ENCODE measurements at places on chromosomes 3 and 15.
A peak's percentile ranks its signal among the peaks of the same experiment; 100 is the strongest.

GRCh38 chr3:14823910-14824629 lies 5.3 kb downstream of the FGD5 start:
- H3K4me1 ChIP-seq: peaks cover 10% of the 10 kb centered on the region
- no peak overlapping the region for H3K27ac ChIP-seq
- no peaks in the 10 kb centered on the region for H3K36me3 ChIP-seq
- no peak for DNase-seq
- H3K4me3 ChIP-seq: no peak overlapping the region
- H3K27me3 ChIP-seq: no peaks in the 10 kb centered on the region

- H3K36me3 ChIP-seq: no peaks in the 10 kb centered on the region
- H3K27me3 ChIP-seq: no peaks in the 10 kb centered on the region
- DNase-seq: no peak
- no peak overlapping the region for H3K4me3 ChIP-seq
Observed at GRCh38 chr3:172176061-172176770, 136.8 kb downstream of the FNDC3B start.

- no peak overlapping the region for H3K4me3 ChIP-seq
- H3K27ac ChIP-seq: no peak overlapping the region
- H3K36me3 ChIP-seq: no peaks in the 10 kb centered on the region
- no peaks in the 10 kb centered on the region for H3K27me3 ChIP-seq
- H3K4me1 ChIP-seq: no peaks in the 10 kb centered on the region
- DNase-seq: no peak
Observed at GRCh38 chr3:133868758-133869475, 26.8 kb downstream of the RAB6B start.

DNA sequence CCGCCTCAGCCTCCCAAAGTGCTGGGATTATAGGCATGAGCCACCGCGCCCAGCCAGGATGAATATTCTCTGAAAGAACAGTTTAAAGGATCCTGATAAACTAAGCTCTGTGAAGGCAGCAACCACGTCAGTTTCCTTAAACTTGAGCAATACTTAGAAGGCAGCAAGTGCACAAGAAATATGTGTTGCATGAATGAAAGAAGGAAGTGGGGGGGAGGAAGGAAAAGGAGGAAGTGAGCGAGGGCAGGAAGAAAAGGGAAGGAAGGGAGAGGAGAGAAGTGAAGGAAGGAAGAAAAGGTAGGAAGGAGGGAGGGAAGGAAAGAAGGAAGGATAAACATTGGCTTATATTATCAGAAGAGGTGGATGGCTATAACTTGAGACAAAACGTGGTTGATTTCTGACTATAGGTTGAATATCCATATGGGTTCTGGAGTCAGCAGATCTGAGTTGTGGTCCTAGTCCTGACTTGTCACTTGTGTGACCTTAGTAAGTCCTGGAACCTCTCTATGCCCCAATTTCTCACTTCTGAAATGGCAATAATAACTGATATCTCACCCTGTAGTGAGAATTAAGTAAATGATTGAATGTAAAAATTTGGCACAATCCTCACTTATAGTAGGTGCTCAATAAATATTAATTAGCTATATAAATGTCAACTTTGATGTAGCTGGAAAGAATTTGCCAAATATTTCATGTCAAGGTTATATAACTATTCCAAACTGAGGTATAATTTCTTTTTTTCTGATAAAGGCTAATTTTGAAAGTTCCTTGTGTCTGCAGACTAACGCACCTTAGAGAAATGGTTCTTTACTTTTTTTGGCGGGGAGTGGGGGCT lies 12.0 kb upstream of the SEMA4B start:
- H3K4me3 ChIP-seq: no peak overlapping the region
- DNase-seq: peak; percentile 13
- H3K27ac ChIP-seq: no peak overlapping the region
- no peaks in the 10 kb centered on the region for H3K27me3 ChIP-seq

GRCh38 chr3:184022323-184022722 lies 4.6 kb upstream of the ABCC5 start:
- DNase-seq: no peak
- H3K27ac ChIP-seq: no peak overlapping the region
- no peaks in the 10 kb centered on the region for H3K36me3 ChIP-seq
- no peak overlapping the region for H3K4me3 ChIP-seq
- H3K4me1 ChIP-seq: no peaks in the 10 kb centered on the region

DNA sequence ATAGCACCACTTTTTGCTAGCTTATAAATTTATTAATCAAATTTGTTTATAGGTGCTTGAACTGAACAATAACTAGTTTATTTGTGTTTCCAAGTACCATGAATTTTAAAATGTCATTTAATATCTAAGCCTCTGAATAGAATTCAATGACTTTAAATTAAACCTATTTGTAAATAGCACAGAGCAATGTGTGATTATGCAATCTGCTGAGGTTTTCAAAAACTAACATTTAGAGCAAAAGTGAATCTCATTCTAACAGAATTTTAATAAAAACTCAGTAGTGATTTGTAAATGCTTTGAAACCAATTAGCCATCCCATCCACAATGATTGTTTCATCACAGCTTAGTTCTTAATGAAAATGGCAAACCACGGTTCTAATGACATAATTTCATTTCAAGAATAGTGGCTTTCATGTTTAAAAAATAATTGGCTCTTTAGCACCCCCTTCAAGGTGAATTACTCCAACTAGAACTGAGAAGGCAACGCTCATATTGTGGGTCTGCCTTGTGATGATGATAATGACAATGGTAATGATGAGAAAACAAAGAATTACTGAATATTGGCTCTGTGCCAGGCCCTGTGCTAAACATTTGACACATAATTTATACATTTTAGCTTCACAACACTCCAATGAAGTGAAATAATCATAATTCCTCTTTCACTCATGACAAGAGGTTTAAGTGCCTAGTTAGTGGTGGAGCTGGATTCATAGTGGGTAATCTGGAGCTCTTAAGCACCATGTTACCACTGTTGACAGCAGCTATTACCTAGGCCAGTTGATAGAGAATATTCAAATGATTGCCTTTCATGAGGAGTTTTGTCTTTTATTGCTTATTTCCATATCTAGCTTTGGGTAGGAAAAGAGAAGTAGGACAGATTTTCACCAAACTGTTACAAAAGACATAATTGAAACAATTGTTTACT lies 145.7 kb downstream of the RBMS3 start:
- H3K27me3 ChIP-seq: no peaks in the 10 kb centered on the region
- peaks cover 12% of the 10 kb centered on the region for H3K4me1 ChIP-seq
- no peak overlapping the region for H3K27ac ChIP-seq
- H3K4me3 ChIP-seq: no peak overlapping the region

GRCh38 chr3:112761062-112761638 lies 85.5 kb downstream of the CD200R1L start:
- H3K4me1 ChIP-seq: no peaks in the 10 kb centered on the region
- no peaks in the 10 kb centered on the region for H3K36me3 ChIP-seq
- H3K4me3 ChIP-seq: no peak overlapping the region
- no peak for DNase-seq
- H3K27ac ChIP-seq: no peak overlapping the region

All from hepatocyte (in vitro differentiated cells).